Stimulated activated CD4-positive, alpha-beta T cell treated with anti-CD3 and anti-CD28 coated beads, TNF-alpha, amount 100 ng/mL, for 24 hours (primary cell): ENCODE measurements at places on chromosomes 16 and 17.
A peak's percentile ranks its signal among the peaks of the same experiment; 100 is the strongest.

DNA sequence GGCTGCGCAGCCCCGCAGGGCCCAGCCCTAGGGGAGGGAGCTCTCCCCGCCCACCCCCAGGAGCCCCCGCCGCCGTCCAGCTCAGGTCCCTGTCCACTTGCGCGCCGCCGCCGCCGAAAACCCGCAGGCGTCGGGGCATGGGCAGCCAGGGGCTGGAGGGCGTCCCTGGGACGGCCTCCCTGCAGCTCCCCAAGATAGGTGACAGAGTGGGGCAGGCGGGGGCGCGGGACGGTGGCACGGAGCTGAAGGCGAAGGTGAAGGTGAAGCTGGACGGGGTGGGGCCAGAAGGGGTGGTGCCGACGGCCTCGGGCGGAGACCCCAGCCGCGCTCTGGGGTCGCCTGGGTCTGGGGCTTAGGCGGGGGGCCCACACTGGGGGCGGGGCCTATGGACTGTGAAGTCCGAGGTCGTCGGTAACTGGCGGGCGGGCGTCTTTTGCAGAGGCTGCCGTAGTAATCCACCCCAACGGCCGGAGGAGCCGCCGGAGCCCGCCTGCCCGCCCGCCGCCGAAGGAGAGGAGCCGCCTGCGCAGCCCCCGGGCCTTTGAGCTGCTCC lies 27.2 kb downstream of the SREBF1 start:
- DNase-seq = no peak

GRCh38 chr17:45791935-45792334 lies 7.8 kb downstream of the CRHR1 start:
- DNase-seq = no peak

DNA sequence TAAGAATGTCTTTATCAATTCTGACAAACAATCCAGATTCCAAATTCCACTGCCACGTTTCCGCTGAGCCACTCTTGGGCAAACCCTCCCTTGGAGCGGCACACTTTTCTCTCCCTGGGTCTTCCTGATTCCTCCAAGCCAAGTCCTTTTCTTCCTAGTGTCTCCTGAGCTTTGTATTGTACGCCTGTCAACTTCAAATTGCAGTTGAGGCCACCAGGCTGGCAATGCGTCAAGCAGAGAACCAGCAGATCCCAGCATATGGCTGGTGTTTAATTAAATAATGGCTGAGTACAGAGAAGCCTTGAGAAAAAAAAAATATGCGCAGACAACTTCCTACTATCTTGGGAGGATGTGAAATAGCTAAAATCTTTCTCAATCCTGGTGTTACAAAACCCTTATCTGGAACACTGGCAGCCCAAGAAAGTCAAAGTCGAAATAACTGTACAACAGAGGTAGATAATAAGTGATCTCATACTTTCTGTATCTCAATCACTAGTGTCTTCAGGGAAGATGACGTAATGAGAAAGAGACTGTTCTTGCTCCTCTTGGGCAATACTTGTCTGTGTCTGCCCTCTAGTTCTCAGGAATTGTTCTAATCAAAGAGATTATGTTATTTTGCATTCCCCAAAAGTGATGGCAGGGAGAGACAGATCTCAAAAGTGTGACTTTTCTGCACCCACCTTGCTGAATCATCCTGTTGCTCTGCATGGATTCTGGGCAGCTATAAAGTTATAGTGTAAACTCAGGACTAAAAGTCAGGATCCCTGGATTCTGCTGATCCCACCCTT lies 15.0 kb downstream of the SMIM36 start:
- no peak for DNase-seq

- no peak for DNase-seq
Measured at GRCh38 chr17:57993471-57994365, 5.7 kb upstream of the VEZF1 start.

GRCh38 chr17:31273516-31273915 lies 23.5 kb downstream of the OMG start:
- DNase-seq = no peak

DNA sequence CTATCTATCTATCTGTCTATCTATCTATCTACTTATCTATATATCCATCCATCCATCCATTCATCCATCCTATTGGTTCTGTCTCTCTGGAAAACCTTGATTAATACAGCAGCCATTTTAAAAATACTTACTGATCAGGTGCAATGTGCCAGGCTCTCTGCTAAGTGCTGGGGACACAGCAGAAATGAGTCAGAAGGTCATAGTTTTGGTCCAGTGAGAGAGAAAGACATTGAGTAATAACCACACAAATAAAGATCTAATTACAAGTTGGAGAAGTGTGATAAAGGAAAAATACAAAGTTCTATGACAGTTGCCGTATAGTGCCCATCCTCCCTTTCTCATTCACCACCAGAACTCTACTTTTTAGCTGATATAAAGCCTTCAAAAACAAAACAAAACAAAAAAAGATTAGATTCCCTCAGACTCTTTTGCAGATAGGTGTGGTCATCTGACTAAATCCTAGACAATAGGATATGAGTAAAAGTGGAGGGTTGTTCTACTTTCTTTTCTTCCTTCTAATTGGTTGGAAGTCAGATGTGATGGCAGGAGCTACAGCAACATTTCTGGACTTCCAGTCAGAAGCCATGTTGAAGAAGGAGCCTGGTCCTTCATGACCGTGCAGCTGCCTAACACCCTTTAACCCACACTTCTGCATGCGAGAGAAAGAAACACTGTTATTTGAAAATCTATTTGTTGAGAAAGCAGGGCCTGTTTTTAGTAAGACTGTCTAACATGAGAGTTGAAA lies 72.0 kb upstream of the TOX3 start:
- DNase-seq = no peak

GRCh38 chr16:53995378-53995777 lies 291.2 kb downstream of the IRX3 start:
- DNase-seq = no peak

GRCh38 chr17:73855720-73856333 lies 211.6 kb upstream of the SDK2 start:
- DNase-seq = no peak

GRCh38 chr16:81431554-81432353 lies 12.9 kb upstream of the CMIP start:
- no peak for DNase-seq

GRCh38 chr17:34733333-34733732 lies 154.0 kb downstream of the TMEM132E start:
- no peak for DNase-seq

- DNase-seq = no peak
Measured at GRCh38 chr16:66695935-66696668, 441 bp downstream of the CMTM4 start.

DNA sequence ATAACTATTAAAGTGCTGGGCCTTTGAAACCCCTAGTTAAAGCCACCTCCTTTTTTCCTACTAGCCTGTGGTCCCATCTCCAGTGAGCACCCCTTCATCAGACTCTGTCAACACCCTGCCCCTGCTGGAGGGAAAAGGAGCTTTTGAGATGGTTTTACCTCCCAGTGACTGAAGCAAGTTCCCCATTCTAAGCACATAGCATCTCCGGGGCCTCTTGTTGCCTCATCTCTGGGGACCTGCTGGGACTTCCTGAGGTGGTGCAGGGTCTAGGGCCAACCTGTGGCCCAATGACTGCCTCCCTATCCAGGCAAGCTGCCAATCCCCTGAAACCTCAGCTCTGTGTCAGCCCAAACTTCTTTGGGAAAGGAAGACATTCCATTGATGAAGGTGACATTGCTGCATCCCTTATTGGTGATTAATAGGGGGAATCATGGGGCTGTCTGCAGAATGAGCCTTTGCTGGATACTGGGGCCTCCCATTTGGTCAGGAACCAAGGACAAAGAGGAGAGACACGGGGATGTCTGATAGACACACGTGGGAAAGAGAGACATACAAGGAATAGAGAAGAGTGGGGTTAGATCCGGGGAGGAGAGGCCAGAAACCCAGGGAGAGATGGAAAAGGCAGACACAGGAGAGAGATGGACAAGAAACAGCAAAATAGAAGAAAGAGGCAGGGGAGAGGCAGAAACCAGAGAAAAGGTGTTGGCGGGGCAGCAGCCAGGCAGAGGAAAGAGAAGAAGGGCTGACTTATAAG lies 2.4 kb downstream of the C1QL1 start:
- DNase-seq = no peak

DNA sequence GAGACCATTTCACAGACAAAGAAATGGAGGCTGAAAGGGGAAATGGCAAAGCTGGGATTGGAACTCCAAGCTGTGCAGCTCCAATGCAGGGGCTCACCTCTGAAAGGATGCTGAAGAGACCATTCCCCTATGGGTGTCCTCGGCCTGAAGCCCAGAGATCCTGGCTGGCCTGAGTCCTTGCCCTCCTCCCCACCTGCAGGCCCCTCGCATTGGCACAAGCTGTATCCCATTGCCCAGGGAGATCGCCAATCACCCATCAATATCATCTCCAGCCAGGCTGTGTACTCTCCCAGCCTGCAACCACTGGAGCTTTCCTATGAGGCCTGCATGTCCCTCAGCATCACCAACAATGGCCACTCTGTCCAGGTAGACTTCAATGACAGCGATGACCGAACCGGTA lies 2.6 kb downstream of the CA7 start:
- DNase-seq = no peak

GRCh38 chr16:68636818-68637217 lies 8.3 kb upstream of the CDH3 start:
- no peak for DNase-seq

DNA sequence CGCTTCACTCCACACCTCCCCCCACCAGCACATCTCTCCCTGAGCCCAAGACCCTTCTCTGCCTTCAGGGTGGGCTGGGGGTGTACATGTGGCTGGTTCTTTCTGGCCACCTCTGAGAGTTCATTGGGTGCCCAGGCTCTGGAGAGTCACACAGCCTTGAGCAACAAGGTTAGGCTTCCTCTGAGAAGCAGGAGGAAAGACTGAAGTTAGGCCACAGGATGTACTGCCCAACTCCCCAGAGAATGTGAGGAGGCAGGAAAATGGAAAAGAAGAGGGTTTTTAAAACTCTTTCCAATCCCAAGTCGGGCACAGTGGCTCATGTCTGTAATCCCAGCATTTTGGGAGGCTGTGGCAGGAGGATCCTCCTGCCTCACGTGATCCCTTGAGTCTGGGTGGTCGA lies 7.3 kb downstream of the PCGF2 start:
- DNase-seq = no peak

- DNase-seq = no peak
Measured at GRCh38 chr17:67542219-67543114, 165.4 kb downstream of the PITPNC1 start.

GRCh38 chr17:57257895-57258851 lies 1.9 kb downstream of the MSI2 start:
- DNase-seq = no peak

GRCh38 chr17:43439041-43439440 lies 40.2 kb downstream of the ARL4D start:
- no peak for DNase-seq

DNA sequence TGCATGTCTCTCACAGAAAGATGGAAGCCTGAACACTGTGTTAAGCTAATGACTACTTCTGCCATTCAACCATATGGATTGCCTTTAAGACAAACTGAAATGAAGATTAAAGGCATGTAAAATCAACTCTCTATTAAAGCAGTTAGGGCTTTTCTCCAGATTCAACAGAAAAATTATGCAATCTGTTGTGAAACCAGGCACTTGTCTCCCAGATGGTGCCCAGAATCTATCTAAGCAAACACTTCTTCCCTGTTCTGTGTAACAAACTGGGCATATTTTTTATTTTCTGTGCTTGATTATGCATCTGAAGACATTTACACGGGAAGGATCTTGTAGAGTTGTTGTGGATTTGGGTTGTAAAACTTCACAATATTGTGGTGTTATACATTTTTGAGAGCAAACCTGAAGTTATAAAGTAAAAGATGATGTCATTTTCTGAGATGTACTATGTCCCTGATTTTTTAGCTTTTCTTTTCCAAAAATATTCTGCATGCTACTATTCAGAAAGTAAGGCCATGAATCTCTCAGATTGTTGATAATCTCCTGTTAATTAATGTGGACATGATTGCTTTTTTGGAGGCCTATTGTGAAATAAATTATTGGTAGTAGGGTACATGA lies 1550.3 kb downstream of the CDH8 start:
- DNase-seq = no peak

DNA sequence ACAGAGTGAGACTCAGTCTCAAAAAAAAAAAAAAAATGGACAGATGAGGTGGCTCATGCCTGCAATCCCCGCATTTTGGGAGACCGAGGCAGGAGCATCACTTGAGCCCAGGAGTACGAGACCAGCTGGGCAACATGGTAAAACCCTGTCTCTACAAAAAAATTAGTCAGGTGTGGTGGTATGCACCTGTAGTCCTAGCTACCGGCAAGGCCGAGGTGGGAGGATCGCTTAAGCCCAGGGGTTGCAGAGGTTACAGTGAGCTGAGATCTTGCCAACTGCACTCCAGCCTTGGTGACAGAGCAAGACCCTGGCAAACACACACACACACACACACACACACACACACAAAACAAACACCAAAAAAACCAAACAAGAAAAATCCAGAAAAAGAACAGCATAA lies 7.7 kb upstream of the ENGASE start:
- no peak for DNase-seq

DNA sequence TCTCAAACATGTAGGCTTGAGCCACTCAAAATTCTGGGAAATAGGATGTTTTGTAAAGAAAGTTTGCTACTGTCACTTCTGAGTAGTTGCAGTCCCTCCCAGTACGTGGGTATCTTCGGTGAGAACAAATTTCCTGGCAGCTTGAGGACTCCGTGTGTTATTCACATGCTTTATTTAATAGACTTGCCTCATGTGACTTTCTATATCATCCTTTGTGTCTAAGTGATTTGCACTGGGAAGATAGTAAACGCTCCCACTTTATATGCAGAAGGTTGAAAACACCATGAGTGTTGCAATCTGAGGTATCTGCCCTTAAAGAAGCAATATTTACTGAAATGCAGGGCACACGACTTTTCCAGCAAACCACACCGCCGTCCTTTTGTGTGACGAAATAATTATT lies 643.7 kb downstream of the MAF start:
- DNase-seq = no peak

- DNase-seq = peak; percentile 95
Measured at GRCh38 chr16:87391950-87392820, at the start of gene MAP1LC3B. TSS of gene MAP1LC3B (plus strand) at chr16:87392336. CDS start at chr16:87392428, 92 bp downstream.

- no peak for DNase-seq
Measured at GRCh38 chr17:1174263-1174880, 5.4 kb downstream of the ABR start.

DNA sequence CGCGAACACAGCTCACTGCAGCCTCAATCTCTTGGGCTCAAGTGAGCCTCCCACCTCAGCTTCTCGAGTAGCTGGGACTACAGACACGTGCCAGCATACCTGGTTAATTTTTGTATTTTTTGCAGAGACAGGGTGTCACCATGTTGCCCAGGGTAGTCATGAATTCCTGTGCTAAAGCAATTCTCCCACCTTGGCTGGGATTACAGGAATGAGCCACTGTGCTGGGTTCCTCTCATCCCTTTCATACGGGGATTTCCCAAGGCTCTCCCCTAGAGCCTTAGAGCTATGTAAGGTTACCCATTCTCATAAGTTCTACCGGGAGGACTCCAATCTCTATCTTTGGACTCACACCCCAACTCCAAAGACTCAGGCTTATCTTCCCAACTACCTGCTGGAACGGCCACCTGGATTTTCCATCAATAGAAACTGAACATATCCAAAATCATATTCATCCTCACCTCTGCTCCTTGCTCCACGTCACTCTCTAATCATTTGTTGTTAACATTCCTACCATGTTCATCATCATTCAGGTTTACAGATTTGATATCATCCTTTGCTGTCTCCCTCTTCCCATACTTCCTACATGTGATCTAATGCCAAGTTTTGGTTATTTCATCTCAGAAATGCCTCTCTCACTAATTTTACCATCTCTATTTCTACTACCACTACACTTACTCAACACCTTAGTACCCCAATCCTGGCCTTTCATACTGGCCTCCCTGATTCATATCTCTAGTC lies 92.5 kb downstream of the NCOR1 start:
- DNase-seq = no peak

- DNase-seq = no peak
Measured at GRCh38 chr17:19346351-19347255, 15.9 kb downstream of the B9D1 start.

GRCh38 chr17:42906772-42907446 lies 6.3 kb downstream of the G6PC1 start:
- no peak for DNase-seq
